CD4-positive, alpha-beta T cell treated with Interferon gamma for 1 hour (primary cell): ENCODE measurements at places on chromosomes 2 and 18.
A peak's percentile ranks its signal among the peaks of the same experiment; 100 is the strongest.

DNA sequence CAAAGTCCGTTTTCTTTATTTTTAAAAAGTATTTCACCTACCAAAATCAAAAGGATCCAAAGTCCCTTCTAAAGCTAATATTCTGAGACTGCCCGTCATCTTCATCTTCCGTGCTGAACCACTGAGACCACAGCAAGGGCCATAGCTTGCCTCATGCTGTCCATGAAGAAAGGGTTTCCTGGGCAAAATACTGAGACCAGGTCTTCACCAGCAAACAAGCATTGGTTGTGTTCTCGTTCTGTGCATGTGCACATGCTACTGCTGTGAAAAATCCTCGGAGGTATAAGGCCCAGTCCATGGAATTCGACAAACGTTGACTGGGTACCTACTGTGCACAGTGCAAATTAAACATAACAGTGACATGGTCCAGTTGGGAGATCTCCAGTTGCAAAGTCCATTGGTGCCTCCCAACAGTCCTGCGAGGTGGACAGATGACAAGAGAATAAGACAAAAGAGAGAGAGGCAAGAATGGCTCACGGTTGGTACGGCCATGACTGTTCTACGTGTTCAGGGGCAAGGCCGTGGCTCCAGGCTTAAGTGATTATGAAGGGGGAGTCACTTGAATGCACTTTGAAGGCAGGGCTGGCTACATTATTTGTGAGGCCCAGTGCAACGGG is 192.6 kb upstream of the GLI2 start:
- DNase-seq, result no peak

- DNase-seq, result peak; percentile 74
Measured at GRCh38 chr18:79400591-79401381, 5.1 kb downstream of the NFATC1 start.

DNA sequence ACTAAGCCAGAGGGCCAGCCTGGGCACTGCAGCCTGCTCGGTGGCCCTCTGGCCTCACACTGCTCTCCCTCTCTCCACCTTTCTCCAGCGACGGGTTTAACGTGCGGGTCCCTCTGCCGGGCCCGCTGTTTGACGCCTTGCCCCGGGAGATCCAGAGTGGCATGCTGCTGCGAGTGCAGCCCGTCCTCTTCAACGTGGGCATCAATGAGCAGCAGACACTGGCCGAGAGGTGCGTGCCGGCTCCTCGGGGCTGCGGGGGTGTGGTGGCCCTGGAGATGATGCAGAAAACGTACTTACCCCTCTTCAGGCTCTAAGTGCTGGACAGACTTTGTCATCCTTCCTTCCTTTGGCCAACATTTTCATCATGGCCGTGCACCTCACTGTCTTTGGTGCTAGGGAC is 42.4 kb downstream of the COA5 start:
- DNase-seq, result no peak

GRCh38 chr2:27379383-27379835 is 1.1 kb downstream of the ZNF513 start:
- DNase-seq, result no peak

- no peak for DNase-seq
Measured at GRCh38 chr2:108981846-108982245, 7.2 kb downstream of the EDAR start.

DNA sequence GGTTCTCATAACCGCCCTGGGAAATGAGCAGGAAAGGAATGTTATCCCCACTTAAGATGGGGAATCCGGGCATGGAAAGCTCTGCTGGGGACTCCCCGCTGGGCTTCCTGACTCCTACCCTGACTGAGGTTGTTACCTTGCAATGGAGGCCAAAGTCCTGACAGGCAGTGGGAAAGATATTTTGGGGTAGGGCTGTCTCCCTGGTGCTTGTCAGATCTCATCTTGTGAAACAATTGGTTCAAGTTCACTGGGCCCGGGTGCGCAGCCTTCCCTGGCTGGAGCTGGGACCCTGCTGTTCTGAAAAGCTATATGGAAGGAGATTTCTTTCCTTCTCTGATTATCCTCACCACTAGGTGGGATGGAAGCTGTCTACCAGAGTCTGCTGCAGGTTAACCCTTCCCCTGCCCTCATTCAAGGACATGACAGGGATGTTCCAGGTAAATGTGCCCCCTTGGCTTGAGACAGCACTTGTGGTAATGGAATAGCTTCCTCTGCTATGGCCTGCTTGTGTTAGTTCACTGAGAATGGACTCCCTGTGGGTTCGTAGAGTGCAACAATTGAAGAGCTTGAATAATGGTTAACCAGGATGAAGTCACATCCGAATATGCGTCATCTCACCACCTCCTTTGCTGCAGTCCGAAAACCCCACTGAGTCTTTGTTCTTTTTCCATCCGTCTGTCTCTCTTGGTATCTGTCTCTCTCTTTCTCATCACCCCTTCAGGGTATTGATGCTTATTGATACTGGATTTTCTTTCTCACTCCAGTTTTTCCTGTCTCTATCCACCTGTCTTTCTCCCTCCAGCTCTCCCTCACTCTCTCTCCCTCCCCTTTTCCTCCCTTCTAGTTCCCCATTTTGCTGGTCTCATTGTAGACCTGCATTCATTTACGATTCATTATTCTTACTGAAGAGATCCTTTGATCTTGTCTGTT is 67.8 kb upstream of the EPAS1 start:
- DNase-seq, result no peak

GRCh38 chr2:22360735-22361374 is 1024.1 kb upstream of the KLHL29 start:
- no peak for DNase-seq

DNA sequence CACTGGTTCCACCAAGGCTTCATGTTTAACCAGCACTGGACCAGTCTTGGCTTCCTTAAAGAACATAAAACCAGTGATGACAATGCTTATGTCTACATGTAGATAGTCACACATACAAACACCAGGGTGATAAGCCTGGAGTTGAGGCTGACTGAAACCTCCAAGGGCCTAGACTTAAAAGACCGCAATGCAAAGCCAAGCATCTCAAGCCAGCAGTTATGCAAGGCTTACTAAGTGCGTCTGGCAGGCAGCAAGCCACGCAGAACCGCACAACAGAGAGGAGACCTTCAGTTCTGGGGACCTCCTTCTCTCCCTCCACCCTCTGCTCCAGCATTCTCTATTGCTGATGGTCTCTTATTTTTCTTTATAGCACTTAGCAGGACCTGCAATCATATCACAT is 63.2 kb upstream of the ACAA2 start:
- no peak for DNase-seq

DNA sequence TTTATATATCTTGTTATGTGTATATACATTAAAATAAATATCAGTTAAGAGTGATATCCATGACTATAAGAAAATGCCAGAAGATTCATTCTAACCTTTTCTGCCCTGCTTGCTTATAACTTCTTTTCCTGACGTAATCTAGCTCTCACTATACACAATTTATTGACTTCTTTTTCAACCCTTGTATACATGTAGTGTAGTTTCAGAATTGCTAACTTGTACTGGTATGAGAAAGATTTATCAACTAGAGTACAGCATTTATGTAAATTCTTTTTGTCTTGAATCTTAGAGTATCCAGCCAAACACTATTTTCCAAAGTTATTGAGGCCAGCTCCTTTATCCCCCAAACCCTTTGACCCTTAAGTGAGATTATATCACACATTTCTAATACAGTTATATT is 798.0 kb upstream of the RAB6C start:
- no peak for DNase-seq

DNA sequence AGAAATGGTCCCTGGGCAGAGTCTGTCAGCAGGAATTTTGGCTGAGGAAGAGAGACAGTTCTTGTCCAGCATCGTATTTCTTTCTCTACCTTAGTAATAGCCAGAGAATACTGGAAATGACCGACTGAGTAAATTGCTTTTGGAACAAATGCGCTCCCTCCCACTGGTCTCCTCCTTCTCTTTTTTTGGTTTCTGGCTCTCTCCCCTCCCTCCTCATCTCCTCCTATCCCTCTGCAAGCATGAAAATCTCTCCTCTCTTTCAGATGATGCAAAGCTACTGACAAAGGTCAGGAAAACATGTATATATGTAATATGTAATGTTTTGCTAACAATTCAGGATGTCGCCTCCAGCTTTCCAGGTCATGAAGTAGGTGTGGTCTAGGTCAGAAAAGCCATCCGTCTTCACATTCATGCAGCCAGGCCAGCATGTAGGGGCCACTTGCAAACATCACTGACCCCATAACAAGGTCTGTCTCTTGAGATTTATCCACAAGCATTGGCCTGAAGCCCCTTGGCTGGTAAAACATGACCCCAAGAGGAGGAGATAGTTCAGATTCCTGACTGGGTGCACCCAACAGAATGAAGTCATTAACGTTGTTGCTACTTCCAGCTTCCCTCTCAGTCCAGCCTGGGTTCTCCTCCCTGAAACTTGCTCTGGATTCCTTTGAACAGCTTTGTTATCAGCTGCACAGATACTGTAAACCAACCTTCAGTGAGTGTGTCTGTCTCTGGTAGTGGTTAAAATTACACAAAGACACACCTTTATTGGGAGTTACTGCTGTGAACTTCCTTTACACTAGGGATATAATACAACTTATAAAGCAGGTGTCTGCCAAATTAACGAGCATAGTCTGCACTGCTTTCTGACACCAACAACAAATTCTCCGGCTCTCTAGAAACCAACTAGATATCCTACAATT is 864.4 kb upstream of the KLHL29 start:
- no peak for DNase-seq

DNA sequence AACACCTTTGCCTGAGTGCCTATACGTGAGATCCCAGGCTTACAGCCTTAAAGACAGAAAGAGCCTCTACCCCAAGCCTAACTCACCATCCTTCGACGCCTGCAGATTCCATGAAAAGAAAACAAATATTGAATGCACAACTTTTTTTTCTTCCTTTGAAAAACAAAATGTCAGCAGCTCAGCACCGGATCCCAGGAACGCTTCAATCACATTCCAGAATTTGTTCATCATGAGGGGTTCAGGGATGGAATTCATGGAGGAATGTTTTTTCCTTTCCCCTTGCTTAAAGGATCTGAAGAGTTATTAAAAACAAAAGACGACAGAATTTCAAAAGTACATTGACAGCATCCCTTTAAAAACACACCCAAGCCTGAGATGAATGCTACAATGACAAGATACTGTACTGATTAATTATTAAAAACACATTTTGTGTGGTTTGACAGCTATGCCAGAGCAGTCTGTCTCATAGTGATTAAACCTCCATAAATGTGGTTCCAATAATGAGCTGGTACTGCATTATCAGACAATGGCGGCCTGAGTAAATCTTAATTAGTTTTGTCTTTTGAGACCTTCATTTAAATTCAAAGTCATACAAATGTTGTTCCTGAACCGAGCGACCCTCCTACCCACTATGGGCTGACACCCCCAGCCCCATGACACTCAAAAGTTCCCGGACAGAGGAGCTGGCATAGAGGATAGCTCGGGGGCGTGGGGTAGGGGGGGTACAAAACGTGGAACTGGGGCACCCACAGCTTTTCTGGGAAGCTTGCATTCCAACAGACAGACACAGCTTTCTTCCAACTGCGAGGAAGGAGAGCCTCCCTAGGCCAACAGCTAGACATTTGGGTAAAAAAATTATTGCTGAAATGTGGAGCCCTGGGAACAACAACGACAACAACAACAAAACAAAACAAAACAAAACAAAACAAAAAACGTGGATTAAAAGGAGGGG is 227.5 kb downstream of the TTC32 start:
- no peak for DNase-seq

DNA sequence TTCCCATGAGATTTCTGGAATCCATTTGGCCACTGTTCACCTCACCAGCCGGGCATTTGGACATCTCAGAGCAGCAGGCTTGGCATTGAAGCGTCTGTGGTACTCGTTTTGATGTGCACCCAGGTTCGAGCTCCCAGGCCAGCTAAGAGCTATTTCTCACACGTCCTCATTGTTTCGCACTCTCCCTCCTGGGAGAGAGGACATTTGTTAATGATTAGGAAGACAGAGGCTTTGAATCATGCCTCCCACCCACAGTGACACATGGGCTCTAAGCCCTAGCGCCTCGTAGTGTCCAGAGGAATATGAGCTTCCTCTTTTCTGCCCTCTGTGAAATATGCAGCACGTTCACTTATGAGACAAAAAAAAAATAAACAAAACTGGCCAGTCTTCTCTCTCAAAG is 361.8 kb downstream of the RND3 start:
- no peak for DNase-seq

DNA sequence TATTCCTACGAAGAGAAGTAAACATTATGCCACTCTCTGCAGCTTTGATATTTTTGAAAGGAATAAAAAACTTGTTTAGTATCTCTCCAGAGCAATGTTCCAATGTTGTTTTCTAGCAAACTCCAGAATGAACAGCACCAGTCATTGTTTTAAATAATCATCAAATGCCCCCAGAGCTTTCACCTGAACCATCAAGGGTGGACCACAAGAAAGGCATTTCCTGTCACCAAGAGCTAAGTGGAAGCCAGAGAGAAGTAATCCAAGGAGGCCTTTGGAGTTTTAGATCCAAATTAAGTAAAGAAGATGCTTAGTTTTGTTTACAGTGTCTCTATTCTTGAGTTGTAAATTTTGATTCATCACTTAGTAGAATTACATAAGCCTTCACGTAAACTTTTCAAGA is 559.0 kb downstream of the ARHGAP15 start:
- no peak for DNase-seq

GRCh38 chr2:15746703-15747550 is 155.3 kb downstream of the DDX1 start:
- no peak for DNase-seq

DNA sequence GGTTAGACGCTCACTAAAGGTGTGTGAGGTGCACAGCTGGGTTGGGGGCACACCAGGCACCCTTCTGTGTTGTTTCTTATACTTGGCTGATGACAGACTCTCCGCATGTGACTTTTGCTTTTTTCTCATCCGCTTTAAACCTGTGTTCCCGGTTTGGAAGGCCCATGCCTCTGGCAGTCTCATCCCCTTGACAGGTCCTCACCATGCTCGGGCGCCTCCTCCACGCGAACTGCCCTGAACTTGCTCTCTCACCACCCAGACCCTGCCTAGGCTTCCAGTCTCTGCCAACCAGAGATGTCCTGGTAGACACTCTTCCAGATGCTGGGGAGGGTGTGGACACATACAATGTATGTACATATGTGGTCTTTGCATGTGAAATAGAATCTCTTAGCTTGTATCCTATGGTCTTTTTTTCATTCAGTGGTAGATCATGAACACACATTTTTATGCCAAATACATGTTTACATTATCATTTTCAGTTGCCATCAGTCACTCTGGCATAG is 79.8 kb downstream of the LIMS1 start:
- DNase-seq, result no peak
